Breast epithelium (tissue), 4 donors: ENCODE measurements at places on chromosomes 7 and 10. TPM values are rescaled to one million over a fixed set of nuclear protein-coding genes. Genes with fewer than 3 reads are reported as not detected.

The PODXL gene
- total RNA-seq: 20.3 TPM

The SDK1 gene
- total RNA-seq: 3.7 TPM

The ABLIM1 gene
- 131 TPM for total RNA-seq

The PTTG1IP2 gene
- total RNA-seq: not detected

The HEPACAM2 gene
- 0.33 TPM for total RNA-seq

DNA sequence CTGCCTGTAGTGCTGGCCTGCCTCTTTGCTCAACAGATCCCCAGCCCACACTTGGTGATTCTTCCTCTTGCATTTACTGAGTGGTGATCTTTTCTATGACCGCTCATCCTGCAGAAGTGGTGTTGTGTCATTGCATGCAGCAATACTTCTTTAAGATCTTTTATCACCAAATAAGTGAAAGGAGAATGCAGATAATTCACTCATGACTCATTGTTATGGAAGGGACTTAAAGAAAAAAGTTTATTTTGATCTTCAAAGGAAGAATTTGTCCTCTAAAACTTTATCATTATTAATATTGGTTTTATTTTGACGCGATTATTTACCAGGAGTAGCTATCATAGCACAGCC is 489.1 kb upstream of the CELF2 start:
- no peak for DNase-seq

- peak; percentile 76 for DNase-seq
Measured at GRCh38 chr10:5546891-5547680, 22.3 kb downstream of the CALML3 start.

DNA sequence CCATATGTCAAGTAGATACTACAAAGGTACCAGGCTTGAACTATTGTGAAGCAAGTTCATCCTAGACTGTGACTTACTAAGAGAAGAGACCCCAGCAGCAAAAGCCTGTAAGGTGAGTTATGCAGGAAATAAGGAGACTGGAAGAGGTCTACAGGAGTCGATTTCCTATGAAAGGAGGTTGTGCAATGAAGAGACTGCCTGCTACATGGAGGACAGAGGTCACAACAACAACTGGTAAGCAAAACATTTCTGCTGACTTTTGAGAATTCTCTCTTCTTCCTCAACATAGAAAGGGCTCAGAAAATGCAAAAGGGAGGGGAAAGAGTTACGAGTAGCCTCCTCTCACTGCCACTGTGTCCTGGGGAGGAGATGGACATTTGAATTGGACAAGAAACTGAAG is 42.4 kb downstream of the PDK4 start:
- no peak for DNase-seq

GRCh38 chr10:124660404-124661125 is 83.6 kb downstream of the FAM53B start:
- no peak for DNase-seq

DNA sequence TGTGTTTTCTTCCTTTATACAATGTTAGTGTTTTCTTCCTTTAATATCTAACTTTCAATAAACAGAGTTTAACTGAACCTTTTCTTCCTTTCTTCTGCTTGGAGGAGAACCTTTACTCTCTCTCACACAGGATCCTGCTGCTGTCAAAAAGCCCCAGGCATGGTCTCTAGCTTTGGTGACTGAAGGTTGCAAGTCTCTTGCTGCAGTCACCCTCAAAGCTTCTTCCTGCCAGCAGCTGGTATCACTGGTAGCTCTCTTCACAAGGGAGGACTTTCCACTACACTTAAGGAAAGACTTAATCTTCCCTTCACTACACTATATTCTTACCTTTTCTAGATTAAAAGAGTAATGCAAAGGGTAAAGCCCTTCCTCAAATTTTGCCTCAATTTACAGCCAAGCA is 153.4 kb downstream of the SGMS1 start:
- no peak for DNase-seq

DNA sequence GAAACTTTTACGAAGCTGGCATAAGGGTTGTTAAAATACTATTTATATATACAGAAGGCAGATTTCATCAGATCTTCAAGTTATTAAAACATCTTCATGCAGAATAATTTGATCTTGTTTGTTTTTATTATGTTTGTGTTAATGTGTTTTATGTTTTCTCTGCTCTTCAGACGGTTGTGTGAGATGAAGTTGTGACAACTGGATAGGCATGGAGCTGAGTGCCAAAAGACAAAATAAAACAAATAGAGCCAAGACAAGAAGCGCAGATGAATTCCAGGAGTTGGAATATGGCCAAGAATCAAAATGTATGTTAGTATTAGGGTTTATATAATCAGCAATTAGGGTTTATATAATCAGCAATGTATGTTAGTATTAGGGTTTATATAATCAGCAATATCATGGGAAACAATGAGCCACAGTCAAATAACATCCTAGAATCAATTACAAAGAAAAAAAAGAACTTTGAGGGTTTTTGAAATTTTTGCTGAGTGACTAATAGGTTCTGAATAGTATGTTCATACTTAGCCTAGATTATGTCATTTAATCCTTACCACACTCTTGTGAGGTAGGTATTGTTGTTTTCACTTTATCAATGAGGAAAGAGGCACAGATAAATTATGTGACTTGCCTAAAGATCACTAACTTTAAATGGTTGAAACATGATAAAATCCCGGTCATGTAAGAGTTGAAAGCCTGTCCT is 488.0 kb upstream of the STEAP1 start:
- DNase-seq: no peak

DNA sequence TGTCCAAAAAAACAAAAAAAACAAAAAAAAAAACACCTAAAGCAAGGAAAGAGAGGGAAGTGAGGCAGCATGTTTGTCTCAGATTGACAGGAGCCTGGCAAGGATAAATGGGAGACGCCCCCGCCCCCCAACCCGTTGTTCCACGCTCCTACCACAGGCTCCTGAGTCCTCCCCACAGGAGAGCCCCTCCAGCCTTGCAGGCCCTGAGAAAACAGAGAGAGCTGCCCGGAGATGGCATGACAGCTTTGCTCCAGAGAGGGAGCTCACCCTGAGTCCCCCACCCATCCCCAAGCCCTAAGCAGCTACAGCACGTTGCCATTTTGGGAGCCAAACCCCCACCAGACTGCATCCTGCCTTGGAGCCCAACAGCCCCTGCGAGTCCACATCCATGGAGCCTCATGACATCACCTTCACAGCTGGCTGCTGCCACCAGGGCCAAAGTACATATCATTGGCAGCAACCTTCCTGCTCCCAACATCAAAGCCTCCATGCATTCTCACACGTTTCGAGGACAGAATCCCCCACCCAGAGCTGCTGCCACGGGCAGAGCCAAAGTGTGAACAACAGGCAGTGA is 1283.3 kb downstream of the TYW1 start:
- DNase-seq: no peak

DNA sequence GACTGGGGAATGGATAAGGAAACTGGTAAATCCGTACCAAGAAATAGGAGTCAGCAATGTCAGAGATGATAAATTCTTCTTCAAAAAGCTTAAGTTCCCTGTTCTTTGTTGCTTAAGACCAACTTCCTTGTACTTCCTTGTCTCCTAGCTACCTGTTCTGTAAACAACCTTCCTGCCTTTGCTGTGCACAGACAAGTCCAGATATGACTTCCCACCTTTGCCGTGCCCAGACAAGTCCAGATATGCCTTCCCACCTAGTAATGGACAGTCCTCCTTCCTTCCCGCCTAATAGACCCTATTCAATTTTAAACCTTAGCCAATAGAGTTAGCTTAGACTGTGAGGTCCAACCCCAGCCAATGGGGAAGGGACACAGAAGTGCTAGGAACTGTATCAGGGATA is 2.5 kb upstream of the ZNF33A start:
- no peak for DNase-seq

DNA sequence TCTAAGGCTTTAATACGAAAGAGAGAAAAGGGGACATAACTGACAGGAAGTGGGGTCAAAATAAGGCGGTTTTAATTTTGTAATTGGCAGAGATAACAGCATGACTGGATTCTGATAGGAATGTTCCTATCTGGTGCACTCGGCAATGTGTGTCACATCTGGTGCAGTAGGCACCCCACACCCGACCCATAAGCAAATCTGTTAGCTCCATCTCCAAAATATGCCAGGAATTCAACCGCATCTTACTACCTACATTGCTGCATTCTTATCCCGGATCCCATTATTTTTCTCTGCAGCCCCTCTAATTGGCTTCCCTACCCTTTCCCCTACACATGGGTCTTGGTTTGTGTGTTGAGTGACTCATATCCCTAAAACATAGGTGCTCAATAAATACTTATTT is 19.1 kb upstream of the GALNT11 start:
- DNase-seq: no peak
